Stimulated activated CD8-positive, alpha-beta memory T cell treated with anti-CD3 and anti-CD28 coated beads, Interleukin-7, amount 100 ng/mL, for 1 hour (primary cell): ENCODE measurements at places on chromosomes 6 and 20.

DNA sequence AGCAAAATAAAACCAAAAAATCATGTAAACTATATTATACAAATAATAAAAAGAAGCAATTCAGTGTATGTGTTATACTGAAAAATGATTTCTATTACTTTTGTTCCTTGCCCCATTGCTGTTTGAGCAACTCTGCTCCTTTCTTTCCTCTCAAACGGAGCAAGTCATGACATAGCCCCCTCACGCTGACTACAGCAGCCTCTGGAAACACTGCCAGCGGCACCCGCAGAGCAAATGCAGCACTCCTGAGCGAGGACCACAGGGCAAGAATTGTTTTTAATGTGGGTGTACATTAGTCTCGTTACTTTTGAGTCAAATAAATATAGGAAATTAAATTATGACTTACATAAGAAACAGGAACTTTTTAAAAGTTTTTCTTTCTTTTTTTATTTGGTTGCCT lies 350.1 kb upstream of the HSF2 start:
- no peak for DNase-seq

DNA sequence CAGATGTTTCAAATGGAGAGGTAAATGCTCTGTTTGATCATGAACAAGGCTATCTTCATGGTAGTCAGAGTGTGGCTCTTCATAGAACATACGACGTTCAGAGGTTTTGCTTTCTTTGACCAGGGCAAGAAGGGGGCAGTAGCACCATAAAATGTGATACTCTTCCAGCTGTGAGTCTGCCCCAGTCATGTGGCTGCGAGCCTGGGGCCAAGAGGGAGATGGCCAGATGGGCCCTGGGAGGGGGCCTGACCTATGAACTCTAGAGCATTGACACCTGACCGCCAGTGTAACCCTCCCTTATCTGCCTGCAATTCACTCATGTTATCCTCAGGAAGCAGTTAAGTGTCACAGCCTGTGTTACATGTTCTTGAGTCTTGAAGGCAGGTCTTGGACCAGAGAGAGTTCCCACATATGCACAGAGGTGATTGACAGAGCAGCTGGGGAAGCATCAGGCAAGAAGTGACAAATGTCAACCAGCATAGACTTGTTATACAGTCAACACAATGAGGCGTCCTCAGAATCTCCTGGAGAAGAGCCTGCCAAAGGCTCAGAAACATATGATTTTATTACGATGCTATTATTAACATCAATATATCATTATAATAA lies 55.0 kb downstream of the SCML4 start:
- DNase-seq = no peak

DNA sequence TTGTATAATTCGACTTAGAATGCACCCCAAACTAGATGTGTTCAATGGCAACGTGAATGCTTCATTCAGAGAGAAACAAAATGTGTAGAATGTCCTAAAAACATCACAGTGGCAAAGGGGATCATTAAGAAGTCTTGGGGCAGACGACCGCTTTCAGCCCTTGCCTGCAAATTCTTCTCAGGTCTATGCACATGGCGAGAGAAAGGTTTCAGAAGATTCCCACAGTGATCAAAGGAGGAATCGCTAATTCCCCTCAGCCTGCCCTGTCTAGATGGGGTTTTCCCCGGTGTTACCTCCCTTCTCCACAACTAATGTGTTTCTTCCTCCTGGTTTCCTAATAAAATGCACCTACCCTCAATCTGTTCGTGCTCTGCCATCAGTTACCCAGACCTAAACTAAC lies 13.3 kb upstream of the NHSL1 start:
- no peak for DNase-seq

GRCh38 chr6:166465003-166465399 lies 82.3 kb upstream of the MPC1 start:
- DNase-seq = no peak

- DNase-seq = no peak
These were observed 41.2 kb downstream of the HIVEP2 start for GRCh38 chr6:142903812-142904211.

DNA sequence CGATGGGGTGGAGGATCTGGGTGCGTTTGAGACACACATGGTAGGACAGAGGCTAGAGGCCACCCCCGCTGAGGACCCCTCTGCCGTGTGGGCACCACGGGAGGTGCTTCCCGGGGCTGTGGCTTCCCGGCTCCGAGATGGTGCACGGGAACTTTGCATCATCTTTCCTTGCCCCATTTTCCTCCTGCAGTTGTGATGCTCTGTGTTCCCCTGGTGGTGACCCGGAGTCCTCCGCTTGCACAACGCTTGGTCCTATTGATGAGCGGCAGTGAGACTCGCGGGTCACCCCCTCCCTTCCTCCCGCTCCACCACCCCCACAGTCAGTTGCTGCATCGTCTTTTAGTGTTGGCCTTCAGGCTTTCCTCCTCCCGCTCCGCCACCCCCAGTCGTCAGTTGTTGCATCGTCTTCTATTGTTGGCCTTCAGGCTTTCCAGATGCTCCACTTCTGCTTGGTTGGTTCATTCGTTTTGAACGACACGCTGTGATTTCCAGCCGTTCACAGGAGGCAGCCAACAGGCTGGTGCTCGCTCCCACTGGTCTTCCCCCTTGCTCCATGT lies 37.3 kb downstream of the PYGB start:
- no peak for DNase-seq

GRCh38 chr20:25233016-25233772 lies 14.7 kb upstream of the PYGB start:
- DNase-seq = no peak

DNA sequence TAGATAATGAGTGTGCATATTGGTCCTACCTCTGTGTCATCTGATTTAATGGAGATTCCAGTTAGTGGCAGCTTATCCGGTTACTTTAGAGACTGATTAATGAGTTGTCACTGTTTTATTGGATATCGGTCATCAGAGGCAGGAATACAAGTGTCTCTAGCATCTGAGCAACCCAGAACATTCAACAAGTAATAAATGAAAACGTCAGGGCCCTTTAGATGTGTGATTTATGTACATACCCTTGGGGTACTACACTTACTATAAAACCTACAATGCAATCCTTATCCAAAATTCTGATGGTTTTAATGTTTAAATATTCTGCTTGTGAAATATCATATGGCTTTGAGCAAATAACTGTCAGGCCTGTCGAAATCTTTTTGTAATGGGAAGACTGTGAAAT lies 1117.9 kb upstream of the FLRT3 start:
- DNase-seq = no peak

GRCh38 chr20:24360531-24360930 lies 108.9 kb upstream of the SYNDIG1 start:
- no peak for DNase-seq

DNA sequence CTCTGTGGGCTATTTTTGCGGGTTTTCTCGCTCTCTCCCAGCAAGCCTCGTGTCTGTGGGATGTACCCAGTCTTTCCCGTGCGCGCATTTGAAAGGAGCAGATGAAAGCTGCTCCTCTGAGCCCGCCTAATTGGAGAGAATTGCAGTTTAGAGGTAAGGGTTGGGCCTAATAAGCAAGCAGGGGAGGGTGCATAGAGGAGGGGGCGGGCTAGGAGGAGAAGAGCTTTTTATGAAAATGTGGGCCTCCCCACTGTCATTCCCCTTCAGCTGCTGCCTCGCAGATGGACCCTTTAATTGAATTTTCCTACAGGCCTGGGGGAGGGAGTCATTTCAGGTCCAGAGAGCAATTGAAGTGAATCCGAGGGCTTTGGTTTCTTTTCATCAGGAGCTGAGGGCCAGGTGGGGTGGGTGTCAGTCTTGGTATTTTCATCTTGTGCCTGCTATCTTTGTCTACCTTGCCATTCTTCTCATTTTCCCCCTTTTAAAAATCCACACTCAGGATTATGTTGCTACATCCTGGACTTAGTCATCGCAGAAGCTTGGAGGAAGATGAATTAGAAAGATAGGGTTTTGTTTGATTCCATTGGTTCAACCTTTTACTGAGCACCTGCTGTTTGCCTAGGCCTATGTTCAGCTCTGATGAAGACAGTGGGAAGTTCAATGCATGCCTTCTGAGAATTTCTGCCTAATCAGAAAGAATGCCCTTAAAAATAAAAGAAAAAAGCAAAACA lies 423.4 kb downstream of the CD83 start:
- DNase-seq = no peak

- no peak for DNase-seq
These were observed 109.2 kb downstream of the ARID1B start for GRCh38 chr6:156886409-156886808.

DNA sequence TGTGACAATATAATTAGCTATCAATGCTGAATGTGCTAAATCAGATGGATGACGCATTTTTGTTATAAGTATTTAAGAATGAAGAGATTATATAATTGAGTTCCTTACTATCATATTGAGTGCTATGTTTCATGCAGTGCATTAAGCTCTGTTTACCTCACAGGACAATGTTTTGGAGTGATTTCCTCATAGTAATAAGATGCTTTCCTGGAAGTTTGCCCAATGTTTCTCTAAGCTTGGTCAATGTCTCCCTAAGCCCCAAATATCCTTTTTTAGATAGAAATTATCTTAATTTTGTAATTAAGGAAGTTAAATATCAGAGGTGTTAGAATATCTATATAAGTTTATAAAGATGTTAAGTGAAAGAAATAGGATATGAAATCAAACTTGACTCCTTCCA lies 489.6 kb downstream of the MMUT start:
- DNase-seq = no peak

DNA sequence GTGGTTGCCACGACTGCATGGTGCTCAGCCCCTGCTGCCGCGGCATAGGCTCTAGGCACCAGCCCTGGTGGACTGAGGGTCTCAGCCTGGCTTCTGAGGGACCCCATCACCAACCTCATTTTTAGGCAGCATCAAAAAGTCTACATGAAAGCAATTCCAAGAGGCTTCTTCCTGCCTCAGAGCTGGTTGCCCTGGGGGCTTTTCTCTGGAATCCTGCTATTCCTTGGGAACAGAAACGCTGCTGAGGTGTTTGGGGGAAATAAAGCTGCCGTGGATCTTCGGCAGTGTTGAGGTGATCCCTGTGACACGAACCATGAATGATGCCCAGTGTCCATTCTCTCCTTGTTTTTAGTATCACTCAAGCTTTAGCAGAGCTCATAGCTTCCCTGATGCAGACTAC lies 148.4 kb upstream of the LRFN2 start:
- no peak for DNase-seq

DNA sequence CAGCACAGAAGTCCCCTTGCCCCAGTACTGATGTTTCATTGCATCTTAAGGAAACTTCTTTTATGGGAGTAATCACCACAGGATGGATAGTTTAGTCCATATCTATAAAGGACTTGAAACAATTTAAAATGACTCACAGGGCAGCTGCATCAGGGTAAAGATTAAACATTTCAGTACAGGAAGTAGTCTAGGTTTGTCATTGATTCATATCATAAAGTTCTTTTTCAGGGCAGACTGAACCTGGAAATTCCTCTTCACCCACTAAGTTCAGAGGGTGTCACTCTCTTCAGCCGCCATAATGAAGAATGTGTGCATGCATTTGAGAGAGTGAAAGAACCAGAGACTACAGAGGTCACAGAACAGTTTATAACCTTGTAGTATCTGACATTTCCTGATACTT lies 296.3 kb upstream of the JAG1 start:
- no peak for DNase-seq

DNA sequence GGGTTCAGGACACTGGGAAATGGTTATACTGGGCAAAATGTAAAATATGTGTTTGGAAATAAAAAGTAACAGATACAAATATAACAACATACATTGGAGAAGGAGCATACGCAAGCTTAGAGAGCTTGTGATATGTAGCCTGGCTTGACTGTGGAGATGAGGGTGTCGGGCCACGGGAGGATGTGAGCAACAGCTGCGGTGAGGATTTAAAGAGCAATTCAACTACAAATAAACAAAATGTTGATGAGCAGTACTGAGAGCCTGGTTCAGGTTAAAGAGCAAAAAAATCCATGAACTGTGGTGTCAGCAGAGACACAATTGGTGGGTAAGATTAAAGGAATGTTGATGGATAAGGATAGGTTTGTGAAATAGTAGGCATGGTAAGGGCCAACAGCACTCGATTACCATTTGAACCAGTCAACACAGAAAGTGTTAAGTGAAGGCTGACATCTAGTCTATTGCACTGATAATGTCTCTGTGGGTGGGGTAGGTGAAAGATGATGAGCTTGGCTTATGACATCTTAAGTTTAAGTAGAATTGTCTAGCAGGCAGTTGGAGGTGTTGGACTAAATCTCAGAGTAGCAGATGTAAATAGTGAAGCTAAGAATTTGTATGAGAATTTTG lies 723.2 kb downstream of the EPM2A start:
- no peak for DNase-seq

- no peak for DNase-seq
These were observed 575.4 kb downstream of the TFAP2B start for GRCh38 chr6:51394061-51394460.

DNA sequence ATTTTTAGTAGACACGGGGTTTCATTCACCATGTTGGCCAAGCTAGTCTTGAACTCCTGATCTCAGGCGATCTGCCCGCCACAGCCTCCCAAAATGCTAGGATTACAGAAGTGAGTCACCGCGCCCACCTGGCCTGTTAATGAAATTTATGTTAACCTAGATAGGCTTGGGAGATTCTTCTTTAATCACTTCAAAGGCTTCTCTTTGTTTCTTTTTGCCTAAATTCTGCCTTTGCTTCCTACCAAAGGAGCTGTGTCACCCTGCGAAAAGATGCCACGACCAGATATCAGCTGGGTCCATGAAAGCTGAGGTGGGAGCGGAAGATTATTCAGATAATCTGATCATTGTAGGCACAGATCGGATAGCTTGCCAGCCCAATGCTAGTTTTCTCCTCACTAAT lies 75.3 kb downstream of the GMPR start:
- no peak for DNase-seq

GRCh38 chr6:136783495-136784270 lies 8.6 kb downstream of the MAP3K5 start:
- no peak for DNase-seq

GRCh38 chr6:5506149-5506548 lies 244.8 kb downstream of the FARS2 start:
- no peak for DNase-seq

GRCh38 chr6:10259671-10260070 lies 155.2 kb downstream of the TFAP2A start:
- no peak for DNase-seq

DNA sequence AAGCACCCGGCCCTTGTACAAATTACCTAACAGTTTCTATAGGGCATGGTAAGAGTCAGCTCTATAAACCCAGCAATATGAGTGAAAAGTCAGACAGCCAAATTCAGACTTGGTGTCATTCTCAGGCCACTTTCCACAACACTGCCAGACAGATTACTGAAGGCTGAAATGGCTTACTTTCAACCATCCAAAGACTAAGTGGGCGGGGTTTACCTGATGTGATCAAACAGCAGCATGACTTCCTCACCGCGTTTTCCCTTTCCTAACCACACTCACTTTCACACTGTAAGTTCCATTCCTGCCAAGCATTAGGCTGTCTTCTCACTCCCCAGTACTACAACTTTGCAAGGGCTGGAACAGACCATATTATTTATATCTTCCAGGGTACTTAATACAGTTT lies 85.9 kb downstream of the SMLR1 start:
- DNase-seq = no peak

DNA sequence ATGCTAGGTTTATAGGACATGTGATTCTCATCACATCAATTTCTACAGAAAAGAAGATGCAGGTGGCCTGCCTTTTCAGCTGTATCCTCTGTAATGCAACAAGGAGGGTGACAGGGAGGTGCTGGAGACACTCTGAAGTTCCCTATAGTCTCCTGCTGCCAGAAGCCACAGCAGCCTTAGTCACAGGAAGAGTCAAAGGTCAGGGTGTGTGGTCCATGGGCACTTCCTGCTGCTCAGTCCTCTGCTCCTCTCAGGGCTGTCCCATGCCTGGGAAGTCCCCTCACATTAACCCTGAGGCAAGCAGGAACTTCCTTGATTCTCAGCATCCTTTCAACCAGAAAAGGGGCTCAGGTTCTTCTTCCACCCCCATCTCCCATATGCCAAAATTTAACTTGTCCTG lies 144.8 kb upstream of the FOXA2 start:
- no peak for DNase-seq
